ENCODE measurements at places on chromosomes 7 and 10.
A peak's percentile ranks its signal among the peaks of the same experiment; 100 is the strongest.

GRCh38 chr10:42988517-42989395 is 88.1 kb upstream of the RET start:
- peak; percentile 98 for DNase-seq

DNA sequence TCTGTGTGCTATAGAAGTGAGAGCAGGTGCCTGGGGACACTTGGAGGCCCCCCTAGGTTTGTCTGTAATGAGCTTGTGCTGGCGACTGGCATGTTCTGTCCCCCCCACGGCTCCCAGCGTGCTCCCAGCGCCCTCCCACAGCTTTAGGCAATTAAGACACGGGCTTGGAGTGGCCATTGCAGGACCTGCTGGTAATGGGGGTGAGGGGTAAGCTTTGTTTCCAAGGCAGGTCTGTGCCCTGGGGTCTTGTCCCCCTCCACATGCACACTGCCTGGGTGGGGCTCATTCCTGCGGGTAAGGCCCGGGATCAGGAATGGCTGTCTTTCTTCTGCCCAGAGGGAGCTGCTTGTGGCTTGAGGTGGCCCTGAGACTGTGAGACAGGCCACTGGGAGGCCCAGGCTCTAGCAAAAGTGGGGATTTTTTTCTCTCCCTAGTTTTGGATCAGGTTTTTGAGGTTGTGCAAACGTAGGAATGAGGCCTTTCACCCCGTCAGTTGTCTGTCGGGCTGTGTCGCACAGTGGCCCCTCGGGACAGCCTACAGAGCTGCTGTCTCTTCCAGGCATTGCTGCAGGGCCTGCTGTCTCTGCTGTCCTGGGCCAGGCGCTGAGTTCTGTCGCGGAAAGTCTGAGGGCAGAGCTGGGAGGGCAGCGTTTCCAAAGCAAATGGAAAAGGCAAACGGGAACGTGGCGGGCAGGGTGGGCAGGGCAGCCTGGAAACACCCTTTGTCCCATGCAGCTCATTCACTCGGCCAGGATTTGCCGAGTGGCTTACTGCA is 107.4 kb downstream of the LHPP start:
- no peak for DNase-seq

- no peak for DNase-seq
Observed at GRCh38 chr7:11428877-11429581, 403.0 kb downstream of the THSD7A start.

DNA sequence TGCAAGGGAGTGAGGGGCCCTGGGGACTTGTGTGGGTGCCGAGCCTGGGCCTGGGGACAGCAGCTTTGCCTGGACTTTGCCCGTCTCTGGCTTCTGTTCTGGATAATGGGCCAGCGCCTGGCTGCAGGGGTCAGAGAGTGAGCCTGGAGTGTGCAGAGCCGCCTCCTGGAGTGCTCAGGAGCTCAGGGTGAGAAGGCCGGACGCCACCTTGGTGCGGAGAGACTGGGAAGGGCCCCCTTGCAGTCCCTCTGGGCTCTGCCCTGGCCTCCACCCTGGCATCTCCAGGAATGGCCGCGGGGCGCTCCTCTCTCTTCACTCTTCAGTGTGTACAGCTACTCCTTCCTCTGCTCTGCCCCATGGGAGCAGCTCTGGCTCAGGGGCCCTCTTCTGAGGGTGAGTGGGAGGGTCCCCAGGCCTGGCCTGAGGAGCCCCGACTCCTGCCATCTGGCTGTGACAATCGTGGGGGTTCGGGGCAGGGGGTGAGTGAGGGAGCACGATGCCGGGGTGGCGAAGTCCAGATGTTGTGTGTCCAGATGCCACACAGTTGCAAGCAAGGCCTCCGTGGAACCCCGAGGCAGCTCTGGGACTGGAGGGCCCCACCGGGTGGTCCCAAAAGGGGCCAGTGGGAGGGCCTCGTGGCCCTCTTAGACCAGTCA is 187.1 kb downstream of the DNAJB6 start:
- no peak for DNase-seq

GRCh38 chr10:3054183-3054850 is 13.0 kb upstream of the PFKP start:
- no peak for DNase-seq

DNA sequence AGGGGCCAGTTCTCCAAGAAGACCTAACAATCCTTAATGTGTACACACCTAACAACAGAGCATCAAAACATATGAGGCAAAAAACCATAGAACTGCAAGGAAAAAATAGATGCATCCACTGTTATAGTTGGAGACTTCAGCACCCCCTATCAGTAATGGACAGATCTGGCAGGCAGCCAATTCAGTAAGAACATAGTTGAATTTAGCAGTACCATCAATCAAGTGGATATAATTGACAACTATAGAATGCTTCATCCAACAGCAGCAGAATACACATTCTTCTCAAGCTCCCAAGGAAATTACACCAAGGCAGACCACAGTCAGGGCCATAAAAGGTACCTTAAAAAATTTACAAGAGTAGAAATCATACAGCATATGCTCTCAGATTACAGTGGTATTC is 42.2 kb downstream of the POLL start:
- DNase-seq = no peak

- DNase-seq = no peak
Observed at GRCh38 chr10:47048526-47048905, 137.3 kb downstream of the PTPN20 start.

- DNase-seq = no peak
Observed at GRCh38 chr7:34912236-34912635, 125.0 kb downstream of the DPY19L1 start.

GRCh38 chr7:16986755-16987154 is 105.0 kb upstream of the AGR3 start:
- no peak for DNase-seq

- DNase-seq = no peak
Observed at GRCh38 chr10:25815999-25816768, 117.8 kb upstream of the MYO3A start.

GRCh38 chr10:113752553-113752952 is 1.1 kb downstream of the PLEKHS1 start:
- DNase-seq = no peak

GRCh38 chr7:110568388-110568787 is 522.5 kb upstream of the LRRN3 start:
- no peak for DNase-seq

GRCh38 chr7:134639061-134639460 is 7.6 kb upstream of the BPGM start:
- no peak for DNase-seq

DNA sequence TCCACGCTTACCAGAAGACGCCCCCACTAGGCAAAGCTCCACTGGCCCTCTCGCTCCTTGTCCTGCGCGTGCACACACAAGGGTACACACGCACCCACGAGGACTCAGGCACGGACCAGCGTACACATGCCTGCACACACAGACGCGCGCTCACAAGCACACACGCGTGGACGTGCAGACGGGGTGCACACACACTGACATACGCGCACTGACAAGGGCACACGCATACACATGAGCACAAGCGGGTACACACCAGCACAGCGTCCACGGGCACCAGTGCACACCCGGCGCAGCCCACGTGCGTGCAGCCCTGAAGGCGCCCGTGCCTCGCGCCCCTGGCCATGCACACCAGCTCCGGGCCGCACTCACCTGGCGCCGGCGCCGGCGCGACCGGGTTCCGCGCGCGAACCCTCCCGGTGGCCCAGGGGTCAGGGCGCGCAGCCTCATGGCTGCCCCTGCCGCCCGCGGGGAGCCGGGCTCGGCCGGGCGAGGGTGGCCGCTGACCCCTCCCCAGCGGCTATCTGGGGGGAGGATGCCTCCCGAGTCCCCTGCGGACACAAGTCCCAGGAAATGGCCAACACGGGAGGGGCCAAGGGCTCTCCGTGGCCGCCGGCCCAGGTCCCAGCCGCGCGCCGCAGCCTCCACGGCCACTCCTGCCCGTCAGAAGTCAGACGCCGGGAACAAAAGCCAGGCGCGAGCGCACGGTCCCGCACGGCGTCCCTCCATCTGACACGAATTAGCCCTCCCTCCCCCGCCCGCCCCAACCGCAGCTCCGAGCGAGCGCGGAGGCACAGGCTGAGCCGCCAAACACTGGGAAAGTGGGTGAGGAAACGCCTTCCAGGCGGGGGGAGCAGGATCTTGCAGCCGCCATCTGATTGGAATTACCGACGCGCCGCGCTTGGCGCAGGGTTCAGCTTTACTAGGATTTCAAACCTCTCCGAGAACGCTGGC is 45.0 kb downstream of the TNS3 start:
- DNase-seq = no peak

DNA sequence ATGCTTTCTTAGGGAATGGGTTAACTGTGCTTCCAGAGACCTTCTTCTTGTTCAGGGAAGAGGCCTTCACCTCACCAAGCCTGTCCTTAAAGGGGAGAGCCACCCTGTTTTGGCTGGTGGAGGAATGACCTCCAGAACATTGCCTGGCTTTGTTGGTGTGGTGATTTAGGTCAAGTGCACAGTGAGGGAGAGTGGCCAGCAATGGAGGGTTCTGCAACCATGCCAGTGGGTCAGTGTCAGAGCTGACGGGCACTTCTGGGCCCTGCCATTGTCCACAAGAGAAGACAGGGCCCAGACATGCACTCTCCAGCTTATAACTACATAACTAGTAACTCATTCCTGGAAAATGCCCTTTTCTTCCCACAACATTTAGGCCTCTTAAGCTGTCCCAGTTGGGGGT is 238.5 kb upstream of the AKR1E2 start:
- DNase-seq = no peak

DNA sequence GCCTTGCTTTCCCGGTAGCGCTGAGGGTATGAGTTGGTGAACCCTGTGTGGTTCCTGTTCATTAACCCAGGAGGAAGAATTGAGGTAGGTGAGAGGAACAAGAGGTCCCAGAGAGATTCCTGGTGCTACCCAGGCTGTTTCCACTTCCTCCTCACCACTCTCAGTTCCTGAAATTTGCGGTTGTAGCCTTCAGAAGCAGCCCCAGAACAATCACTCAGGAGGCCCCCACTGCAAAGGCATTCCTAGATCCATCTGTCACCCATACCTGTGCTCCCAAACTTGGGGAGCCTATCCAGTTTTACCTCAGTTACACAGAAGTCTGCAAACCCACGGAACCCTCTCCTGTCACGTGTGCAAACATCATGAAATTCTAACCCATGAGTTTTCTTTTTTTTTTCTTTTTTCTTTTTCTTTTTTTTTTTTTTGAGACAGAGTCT is 9.0 kb upstream of the PIP4K2A start:
- peak; percentile 74 for DNase-seq

GRCh38 chr10:75062506-75063299 is 48.8 kb upstream of the SAMD8 start:
- DNase-seq = peak; percentile 96

- DNase-seq = no peak
Observed at GRCh38 chr7:27973625-27974024, 207.0 kb downstream of the JAZF1 start.

- DNase-seq = no peak
Observed at GRCh38 chr10:103700436-103700715, 155.0 kb downstream of the SH3PXD2A start.

DNA sequence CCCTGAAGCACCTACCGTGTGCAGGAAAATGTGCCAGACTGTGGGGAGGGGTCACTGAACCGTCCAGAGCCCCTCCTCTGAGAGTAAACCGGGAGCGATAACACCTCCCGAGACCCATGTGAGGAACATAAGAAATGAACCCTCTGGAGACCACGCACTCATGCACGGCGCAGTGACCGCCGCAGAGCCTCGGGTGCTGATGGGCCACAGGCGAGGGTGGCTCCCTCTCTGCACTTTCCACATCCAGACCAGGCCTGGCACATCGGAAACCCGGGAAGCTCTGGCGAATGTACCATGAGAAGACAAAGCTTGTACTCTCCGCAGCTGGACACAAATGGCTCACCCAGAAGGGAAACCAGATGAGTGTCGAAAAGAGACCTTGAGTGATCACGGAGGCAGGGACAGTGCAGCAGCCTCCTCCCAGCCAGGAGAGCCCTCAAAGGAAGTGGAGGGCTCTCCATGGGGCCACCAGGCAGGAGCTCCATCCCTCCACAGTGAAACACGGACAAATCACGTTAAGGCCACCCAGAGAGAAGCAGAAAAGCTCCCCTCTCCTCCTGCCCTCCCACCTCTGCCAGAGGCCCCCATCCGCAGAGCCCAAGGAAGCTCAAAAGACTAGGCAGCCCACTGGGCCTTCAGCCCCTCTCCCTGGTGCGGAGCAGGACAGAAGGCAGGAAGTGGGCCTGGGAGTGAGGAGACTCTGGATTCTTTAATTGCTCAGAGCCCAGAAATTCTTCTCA is 178.1 kb upstream of the PPP2R2D start:
- DNase-seq = no peak

- DNase-seq = no peak
Observed at GRCh38 chr10:123398180-123398591, 244.0 kb downstream of the BUB3 start.

DNA sequence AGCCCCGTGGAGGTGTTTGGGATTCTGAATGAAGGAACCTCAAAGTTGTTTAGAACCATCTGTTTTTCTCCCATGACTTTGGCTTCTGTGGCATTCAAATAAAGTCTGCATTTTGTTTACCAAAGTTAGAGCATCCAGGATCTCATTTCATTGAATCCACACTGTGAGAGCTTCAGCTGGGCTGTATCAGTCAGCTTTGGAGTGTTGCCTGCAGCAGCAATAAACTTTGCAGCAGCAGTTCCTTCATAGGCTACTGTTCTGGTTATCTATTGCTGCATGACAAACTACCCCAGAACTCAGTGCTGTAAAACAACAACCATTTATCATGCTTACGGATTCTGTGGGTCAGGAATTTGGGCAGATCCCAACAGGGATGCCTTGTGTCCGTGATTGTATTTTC is 1575.2 kb upstream of the LRRTM3 start:
- DNase-seq = no peak

DNA sequence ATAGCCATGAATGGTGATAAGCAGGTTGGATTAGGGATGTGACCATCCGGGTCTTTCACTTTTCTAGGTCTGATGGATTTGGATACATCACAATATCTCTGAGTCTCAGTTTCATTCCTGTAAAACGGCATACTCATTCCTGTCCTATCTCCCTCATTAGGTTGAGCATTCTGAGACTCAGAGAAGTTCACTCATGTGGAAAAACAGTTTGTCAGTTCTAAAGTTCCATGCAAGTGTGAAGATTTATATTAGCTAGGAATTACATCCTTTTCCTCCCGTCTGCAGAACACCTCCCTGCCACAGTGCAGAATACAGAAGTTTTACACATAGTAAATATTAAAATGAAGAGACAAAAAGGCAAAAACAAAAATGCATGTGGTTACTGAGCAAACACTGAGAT is 94.2 kb upstream of the SLC25A13 start:
- DNase-seq = no peak

GRCh38 chr7:155455776-155456737 is 1.9 kb upstream of the EN2 start:
- DNase-seq = no peak

DNA sequence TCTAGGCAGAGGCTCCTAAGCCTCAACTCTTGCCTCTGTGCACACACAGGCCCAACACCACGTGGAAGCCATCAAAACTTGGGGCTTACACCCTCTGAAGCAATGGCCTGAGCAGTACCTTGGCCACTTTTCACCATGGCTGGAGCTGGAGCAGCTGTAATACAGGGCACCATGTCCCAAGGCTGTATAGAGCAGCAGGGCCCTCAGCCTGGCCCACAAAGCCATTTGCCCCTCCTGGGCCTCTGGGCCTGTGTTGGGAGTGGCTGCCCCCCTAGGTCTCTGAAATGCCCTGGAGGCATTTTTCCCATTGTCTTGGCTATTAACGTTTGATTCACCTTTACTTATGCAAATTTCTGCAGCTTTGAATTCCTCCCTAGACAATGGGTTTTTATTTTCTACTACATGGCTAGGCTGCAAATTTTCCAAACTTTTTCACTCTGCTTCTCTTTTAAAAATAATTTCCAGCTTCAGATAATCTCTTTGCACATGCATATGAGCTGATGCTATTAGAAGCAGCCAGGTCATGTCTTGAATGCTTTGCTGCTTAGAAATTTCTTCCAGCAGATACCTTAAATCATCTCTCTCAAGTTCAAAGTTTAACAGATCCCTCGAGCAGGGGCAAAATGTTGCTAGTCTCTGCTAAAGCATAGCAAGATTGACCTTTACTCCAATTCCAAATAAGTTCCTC is 5.7 kb upstream of the CCDC201 start:
- no peak for DNase-seq
